Stimulated activated CD8-positive, alpha-beta memory T cell treated with anti-CD3 and anti-CD28 coated beads, Interleukin-2, amount 100 ng/mL, for 1 hour (primary cell): ENCODE measurements at places on chromosomes 11 and 22.

GRCh38 chr11:81655351-81655750, 1078.3 kb downstream of the FAM181B start:
- DNase-seq: no peak

- no peak for DNase-seq
Measured at GRCh38 chr11:112637876-112638275, 323.3 kb upstream of the NCAM1 start.

DNA sequence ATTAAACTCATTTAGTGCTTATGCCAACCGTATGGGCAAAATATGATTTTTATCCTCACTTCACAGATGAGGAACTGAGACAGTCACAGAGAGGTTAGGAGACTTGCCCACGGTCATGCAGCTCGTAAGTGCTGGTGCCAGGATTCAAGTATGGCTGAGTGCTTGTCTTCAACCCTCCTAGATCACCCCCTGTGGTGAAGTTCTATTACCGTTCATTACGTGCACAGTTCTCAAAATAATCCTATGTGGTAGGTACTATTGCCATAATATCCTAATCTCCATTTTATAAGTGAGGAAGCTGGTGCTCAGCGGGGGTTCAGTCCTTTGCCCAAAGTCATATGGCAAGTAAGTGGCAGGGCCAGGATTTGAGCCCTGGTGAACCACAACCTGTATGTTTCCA, 1.5 kb downstream of the MIEF1 start:
- DNase-seq: no peak

- DNase-seq: no peak
Measured at GRCh38 chr11:131375915-131376314, 5.5 kb downstream of the NTM start.

DNA sequence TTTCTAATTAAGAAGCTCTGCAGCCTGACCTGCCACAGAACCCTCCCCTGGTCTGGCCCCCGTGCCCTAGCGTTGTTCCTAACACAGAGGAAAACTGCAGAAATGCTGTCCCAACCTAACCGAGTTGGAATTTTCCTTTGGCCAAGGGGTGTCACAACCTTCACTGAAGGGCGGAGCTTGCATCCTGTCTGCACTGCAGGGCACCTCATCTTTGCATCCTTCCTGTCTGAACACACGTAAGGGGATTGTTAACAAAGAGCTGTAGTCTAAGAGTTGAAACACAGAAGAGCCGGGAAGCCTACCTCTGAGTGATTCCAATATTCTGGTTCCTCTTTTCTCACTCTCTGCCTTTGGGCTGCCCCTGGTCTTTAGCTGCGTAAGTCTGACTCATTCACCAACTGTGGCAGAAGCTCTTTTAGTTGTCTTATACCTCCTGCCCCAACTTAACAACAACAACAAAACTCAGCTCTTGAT, 1.6 kb downstream of the DIXDC1 start:
- no peak for DNase-seq

DNA sequence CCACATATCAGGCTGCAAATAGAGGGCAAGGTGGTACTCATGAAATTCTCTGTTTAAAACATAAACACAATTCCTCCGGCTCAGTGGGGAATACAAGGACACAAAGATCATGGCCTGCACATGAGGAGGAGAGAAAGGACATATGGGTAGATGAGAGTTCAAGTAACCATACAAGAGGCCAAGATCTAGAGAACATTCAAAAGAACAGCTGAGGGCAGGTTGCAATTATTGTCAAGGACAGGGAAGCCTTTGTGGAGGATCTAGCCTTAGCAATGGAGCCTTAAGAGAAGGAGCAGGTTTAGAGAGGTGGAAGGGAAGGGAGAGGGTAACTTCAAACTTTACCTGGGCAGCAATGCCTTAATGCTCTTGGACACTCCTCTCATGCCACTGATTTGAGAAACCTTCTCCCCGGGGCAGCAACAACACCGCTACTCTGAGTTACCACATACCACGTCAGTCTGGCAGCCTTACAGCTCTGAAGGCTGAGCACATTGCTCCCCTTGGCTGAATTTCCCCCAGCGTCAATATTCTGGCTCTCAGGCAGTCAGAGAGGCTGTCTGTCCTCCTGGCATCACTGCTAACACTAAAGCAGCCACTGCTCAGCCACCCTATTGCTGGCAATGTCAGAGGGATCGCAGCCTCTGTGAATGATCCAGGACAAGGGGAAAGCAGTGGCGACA, 55.5 kb downstream of the CLPB start:
- DNase-seq: no peak

GRCh38 chr11:71500601-71501021, 26.5 kb upstream of the KRTAP5-7 start:
- no peak for DNase-seq
